ENCODE measurements at places on chromosomes 13 and 19.

DNA sequence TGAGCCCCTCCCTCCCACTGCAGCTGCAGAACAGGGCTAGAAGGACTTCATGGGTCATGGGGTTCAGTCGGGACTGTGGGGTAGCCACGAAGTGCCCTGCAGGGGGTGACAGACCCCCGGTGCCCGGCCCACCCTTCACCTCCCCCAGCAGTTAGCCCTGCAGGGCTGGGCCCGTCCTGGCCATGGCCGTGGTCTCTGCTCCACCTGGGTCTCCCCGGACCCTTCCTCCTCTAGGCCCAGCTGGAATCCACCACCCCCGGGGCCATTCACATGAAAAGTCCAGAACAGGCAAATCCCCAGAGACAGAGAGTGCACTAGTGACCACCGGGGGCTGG is 17.3 kb downstream of the MKNK2 start:
- DNase-seq = no peak

GRCh38 chr13:30776661-30777060 is 41.3 kb downstream of the ALOX5AP start:
- DNase-seq = no peak

DNA sequence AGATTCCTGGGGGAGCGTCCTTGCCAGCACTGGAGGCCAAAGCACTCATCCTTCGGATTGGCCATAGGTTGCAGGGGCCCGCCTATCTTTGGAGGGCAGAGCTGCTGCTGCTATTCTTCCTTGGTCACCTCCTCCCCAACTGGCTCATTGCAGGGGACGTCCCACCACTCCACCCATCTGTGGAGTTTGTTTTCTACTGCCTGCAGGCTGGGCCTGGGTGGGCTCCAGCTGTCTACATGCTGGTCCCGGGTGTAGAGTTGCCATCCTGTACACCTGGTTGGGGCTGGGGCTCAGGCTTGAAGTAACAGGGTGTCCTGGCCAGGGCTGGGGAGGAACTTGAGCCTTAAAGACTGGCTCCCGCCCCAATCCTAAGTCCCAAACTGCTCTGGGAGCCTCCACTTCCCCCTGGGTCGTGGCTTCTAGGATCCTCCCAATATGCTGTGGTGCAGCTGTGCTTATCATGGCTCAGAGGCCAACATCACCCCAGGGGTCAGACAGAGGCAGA is 2.1 kb downstream of the RNF225 start:
- DNase-seq = no peak

GRCh38 chr19:31294189-31294588 is 55.0 kb downstream of the TSHZ3 start:
- DNase-seq = no peak

- no peak for DNase-seq
Observed at GRCh38 chr19:12364391-12365235, 870 bp downstream of the ZNF442 start.

DNA sequence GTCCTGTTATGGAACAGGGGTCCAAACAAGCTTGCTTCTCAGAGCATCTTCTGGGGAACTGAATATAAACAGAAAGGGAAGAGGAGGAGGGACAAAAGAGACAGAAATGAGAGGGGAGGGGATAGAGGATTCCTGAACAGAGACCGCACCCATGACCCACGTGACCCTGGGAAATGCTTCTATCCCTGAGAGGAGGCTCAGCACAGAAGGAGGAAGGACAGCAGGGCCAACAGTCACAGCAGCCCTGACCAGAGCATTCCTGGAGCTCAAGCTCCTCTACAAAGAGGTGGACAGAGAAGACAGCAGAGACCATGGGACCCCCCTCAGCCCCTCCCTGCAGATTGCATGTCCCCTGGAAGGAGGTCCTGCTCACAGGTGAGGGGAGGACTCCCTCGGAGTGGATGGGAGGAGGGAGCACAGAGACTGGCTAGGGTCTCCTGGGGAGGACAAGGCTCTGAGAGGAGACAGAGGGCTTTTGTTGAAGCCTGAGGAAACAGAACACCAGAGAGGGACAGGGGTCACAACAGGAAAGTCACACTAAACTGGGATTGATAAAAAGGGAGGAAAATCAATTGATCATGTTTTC is at the start of gene CEACAM6:
CEACAM6 (plus strand) TSS at position 203 of the 586 bp plus-strand sequence; CDS start at position 312, 109 bp downstream.
- no peak for DNase-seq

DNA sequence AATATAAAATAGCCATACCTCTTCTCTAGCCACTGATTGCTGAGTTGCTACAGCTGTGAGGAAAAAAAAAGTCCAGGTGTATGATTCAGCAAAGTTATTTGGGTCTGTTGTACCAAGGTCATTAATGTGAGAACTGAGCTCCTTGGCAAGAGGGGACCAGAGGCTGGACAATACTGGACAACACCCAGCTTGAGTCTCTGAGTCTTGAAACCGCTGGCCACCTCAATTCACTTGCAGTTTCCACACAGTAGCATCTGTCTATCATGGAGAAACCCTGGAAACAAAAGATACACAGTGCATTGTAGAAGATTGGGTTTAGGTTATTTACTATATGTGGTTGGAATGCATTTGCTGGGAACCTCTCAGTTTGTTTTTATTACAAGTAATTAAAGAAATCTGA is 60.4 kb downstream of the WDFY2 start:
- no peak for DNase-seq

GRCh38 chr19:42474743-42475142 is 32.0 kb upstream of the CXCL17 start:
- no peak for DNase-seq

DNA sequence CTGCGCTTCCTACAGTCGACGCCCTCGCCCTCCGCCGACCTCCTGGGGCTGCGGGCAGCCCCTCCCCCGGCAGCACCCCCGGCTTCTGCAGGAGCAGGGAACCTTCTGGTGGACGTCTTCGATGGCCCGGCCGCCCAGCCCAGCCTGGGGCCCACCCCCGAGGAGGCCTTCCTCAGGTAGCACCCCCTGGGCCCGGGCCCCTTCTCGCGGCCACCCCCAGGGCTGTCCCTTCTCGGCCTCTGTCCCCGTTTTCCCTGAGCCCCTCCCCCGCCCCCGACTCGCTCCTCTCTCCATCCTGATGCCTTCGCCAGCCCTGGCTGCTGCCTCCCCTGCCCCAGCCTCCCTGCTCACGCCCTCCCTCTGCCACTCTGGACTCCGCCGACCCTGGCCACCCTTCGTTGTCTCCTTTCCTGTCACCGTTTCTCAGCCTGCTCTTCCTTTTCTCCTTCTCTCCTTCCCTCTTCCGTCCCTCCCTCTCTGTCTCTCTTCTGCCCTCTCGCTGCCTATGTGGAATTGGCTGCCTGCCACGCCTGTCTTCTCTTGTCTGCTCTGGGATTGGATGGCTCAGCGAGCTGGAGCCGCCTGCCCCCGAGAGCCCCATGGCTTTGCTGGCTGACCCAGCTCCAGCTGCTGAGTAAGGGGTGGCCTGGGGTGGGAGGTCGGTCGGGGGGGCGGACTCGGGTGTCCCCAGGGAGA is 11.0 kb downstream of the FUZ start:
- peak; percentile 76 for DNase-seq

- DNase-seq = no peak
Observed at GRCh38 chr13:37492075-37492474, 106.5 kb downstream of the POSTN start.

DNA sequence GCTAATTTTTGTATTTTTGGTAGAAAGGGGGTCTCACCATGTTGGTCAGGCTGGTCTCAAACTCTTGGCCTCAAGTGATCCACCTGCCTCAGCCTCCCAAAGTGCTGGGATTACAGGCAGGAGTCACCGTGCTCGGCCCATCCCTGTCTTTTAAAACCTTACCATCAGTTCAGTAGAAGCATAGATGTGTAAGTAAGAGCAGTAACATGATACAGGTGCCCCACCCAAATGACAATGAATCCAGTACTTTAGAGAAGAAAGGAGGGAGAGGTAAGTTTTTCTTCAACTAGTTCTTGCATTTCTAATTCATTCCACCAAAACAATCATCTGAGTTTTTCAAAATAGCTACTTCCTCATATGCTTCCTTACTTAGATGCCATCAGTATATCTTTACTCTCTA is 21.9 kb downstream of the SPRY2 start:
- no peak for DNase-seq

- no peak for DNase-seq
Observed at GRCh38 chr19:48348737-48349136, 15.0 kb downstream of the TMEM143 start.

GRCh38 chr19:11848594-11849469 is at the start of gene ZNF439:
Gene ZNF439 (plus strand): TSS chr19:11848726. CDS start chr19:11848868, 142 bp downstream.
- peak; percentile 86 for DNase-seq

GRCh38 chr19:18160971-18161635 is 8.1 kb downstream of the PIK3R2 start:
- DNase-seq = peak; percentile 62

DNA sequence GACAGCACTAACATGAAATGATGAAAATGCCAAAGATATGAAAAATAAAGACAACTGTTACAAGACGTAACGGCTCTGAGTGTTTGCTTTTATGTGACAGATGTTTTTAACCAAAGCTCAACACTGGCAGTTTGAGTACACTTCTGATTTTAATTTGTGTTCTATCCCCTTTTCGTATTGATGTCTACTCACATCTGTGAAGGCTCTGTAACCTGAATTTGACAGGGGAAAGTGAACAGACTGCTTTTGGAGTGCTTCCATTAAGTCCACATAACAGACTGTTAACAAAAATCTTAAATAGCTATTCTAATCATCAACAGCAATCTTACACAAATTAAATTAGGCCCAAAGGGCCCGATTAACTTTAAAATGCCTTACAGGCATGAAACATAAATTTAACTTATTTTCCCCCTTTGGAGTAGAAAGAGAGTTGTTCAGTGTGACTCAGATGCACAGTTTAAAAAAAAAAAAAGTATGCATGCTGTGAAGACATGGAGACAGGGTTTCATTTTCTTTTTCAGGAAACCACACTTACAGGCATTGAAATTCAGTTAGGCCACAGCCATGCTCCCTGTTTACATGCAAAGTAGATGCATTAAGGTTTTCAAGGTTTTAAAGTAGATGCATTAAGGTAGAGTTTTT is 16.3 kb upstream of the RNASEH2B start:
- no peak for DNase-seq

- DNase-seq = no peak
Observed at GRCh38 chr13:94280845-94281244, 198.6 kb downstream of the DCT start.

GRCh38 chr13:74406420-74406819 is 272.2 kb upstream of the KLF12 start:
- no peak for DNase-seq

DNA sequence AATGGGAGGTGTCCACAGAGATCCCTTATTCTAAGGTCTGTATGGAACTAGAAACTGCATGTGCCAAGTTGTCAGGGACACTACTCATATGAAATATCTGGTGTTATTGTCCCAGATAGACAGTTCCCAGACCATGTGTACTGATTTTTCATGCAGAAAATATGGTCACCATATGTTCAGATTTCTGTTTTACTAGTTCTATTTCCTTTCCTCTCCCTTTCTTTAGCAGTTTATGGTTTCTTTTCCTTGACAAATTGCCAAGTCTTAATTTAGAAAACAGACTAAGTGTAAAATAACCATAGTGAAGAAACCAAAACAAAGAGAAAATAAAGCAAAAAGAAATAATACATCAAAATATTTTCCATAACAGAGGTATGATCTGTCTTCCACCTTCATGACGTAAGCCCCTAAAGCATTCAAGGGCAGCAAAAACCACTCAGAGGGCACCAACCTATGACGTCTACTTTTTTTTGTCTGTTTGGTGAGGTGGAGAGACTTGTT is 248.5 kb downstream of the KCTD12 start:
- no peak for DNase-seq

- no peak for DNase-seq
Observed at GRCh38 chr13:36193151-36193855, 21.1 kb downstream of the SOHLH2 start.

- no peak for DNase-seq
Observed at GRCh38 chr13:65417953-65418352, 1812.2 kb downstream of the PCDH9 start.

GRCh38 chr13:49594576-49594975 is 9.2 kb upstream of the RCBTB1 start:
- no peak for DNase-seq

GRCh38 chr13:94182185-94182761 is 297.2 kb downstream of the DCT start:
- no peak for DNase-seq

DNA sequence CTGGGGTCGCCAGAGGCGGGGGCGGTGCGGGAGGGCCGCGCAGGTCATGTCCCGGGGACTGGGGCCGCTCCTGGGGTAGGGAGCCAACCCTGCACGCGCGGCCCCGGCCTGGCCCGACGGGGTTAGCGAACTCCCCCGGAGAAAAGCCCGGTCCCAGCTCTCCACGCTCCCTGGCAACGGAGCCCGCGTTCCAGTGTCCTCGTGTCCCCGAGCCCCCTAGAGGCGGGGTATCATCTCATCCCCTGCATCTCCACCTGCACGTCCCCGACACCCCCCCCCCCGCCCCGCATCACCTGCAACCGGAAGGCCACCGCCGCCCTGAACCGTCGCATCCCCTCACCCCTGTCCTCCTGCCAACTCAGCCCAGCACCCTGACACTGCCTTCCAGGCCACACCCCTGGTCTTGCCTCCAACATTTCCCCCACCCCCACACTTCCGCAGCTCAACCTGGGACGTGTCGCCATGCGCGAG is 2.7 kb downstream of the WDR88 start:
- DNase-seq = no peak

DNA sequence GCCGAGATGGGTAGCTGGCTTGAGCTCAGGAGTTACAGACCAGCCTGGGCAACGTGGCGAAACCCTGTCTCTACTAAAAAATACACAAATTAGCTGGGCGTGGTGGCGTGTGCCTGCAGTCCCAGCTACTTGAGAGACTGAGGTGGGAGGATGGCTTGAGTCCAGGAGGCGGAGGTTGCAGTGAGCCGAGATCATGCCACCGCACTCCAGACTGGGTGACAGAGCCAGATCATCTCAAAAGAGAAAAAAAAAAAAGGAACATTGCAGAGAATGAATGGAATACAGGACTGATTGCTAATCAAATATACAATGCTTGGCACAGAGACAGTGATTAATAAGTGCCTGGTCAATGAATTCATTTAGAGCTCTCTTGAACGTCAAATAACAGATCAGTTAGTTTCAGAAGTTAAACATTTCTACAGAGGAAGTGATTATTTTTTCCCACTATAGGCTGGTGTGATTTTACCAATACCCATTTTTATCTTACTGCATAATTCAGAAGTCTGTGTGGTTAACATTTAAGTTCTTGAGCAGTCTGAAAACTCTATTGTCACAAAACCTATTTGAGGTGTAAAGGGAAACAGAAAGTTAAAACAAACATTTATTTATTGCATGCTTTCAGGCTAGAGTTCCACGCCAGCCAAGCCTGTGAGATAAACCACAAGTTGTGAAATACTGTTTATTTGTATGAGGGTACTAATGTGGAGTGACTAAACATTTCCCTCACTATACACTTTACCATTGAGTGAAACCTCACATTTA is 7.7 kb upstream of the TBC1D4 start:
- DNase-seq = no peak

DNA sequence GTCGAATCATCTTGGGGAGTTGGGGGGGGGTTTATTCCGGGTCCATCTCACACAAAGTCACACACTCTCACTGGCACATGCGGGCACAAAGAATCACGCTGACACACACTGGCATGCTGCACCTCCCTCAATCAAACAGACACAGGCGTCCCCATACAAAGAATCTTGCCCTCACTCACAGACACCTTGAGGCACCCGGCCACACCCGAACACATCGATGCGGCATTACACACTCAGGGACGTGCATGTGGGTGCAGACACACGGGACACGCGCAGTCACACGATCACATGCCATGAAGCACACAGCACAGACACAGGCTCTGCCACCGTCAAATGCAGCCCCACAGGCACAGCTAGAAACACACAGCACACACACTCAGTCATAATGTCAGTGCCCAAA is 7.8 kb downstream of the NFIX start:
- DNase-seq = no peak

All from anterior cingulate cortex (tissue), 58 donors.